ENCODE measurements at places on chromosomes 16 and 17. TPM values are rescaled to one million over a fixed set of nuclear protein-coding genes. Genes with fewer than 3 reads are reported as not detected.

DNA sequence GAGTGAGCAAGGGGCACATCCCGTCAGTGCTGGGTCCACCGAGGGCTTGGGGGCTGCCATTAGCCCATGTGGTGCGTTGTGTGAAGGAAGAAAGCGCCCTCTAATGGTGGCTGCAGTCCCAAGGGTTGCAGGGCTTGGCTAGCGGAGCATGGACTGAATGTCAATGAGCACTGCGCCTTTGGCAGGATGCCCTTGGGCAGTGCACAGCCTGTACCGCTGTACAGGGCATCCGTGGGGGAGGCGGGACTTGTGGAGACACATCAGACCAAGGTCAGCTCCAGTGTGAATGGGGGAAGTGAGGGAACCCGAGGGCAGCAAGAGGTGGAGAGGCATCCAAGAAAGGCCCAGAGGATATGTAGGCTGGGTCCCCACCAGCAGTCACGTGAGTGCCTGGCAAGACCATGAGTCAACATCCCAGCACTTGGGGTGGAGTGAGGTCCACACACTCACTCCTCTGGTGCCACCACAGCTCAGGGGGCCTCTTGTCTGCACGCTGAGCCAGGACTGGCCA, 75.5 kb upstream of the MED9 start:
- no peak for DNase-seq
- H3K4me1 ChIP-seq: peaks cover 76% of the 10 kb centered on the region
- H3K27ac ChIP-seq: no peak overlapping the region
- no peaks in the 10 kb centered on the region for H3K36me3 ChIP-seq

GRCh38 chr17:67680445-67681224, 37.1 kb upstream of the NOL11 start:
- no peak overlapping the region for H3K4me3 ChIP-seq
- H3K36me3 ChIP-seq: no peaks in the 10 kb centered on the region
- no peak for DNase-seq
- peak overlapping the region; percentile 15 for H3K27ac ChIP-seq
- H3K4me1 ChIP-seq: peaks cover 5% of the 10 kb centered on the region

GRCh38 chr17:59423903-59424302, 92.4 kb downstream of the YPEL2 start:
- H3K36me3 ChIP-seq: no peaks in the 10 kb centered on the region
- DNase-seq: no peak
- no peak overlapping the region for H3K27ac ChIP-seq
- no peak overlapping the region for H3K4me3 ChIP-seq
- H3K27me3 ChIP-seq: no peaks in the 10 kb centered on the region

- DNase-seq: no peak
- peaks cover 5% of the 10 kb centered on the region for H3K27me3 ChIP-seq
- H3K4me3 ChIP-seq: no peak overlapping the region
- H3K4me1 ChIP-seq: no peaks in the 10 kb centered on the region
- no peaks in the 10 kb centered on the region for H3K36me3 ChIP-seq
These were observed 7.3 kb downstream of the CDH11 start for GRCh38 chr16:65114527-65114926.

DNA sequence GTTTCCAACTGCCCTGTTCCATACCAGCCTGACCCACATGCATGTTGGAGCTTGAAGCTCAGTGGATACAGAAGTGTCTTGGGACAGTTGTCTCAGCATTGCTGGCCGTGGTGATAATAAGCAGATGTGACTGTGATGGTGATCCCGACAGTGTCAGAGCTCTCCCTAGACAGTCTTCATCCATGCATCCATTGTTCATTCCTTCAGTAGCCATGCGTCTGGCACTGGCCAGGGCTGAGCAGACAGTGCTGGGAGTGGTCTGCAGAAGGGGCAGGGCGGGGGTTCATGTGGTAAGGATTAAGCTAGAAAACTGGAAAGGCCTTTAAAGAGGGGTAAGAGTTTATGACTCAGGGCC, 68.1 kb downstream of the GNAO1 start:
- no peak overlapping the region for H3K27ac ChIP-seq
- H3K4me3 ChIP-seq: no peak overlapping the region
- DNase-seq: no peak

DNA sequence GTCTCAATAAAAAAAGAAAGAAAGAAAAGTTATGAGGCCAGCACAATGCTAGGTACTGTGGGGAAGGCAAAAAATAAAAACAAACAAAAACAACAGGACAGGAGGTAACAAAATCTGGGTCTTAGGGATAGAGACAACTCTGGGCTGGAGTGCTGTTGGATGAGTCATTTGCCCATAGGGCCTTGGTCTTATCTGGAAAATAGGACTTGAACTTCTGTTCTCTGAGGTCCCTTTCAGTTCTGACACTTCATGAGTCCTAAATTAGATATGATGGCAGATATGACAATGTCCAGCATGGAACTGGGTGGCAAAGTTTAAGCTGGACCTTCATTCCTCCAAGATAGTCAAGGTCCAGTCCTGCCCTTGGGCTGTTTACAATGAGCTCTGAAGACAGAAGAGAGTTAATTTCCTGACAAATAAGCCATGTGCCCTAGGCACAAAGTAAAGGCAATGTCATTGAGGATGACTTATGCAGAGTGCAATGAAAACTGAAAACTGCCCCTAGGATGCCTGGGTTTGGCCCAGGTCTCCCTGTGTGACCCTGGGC, 8.9 kb upstream of the HDAC5 start:
- H3K27ac ChIP-seq: no peak overlapping the region
- H3K4me1 ChIP-seq: no peaks in the 10 kb centered on the region
- H3K4me3 ChIP-seq: no peak overlapping the region
- H3K36me3 ChIP-seq: no peaks in the 10 kb centered on the region
- no peak for DNase-seq

GRCh38 chr17:39167476-39167875, 1.5 kb upstream of the ARL5C start:
- H3K27ac ChIP-seq: peak overlapping the region; percentile 31
- H3K27me3 ChIP-seq: peaks cover 17% of the 10 kb centered on the region
- peaks cover 18% of the 10 kb centered on the region for H3K4me1 ChIP-seq
- no peaks in the 10 kb centered on the region for H3K36me3 ChIP-seq
- no peak for DNase-seq

- peaks cover 24% of the 10 kb centered on the region for H3K36me3 ChIP-seq
- no peak for DNase-seq
- H3K27ac ChIP-seq: no peak overlapping the region
- H3K4me1 ChIP-seq: peaks cover 20% of the 10 kb centered on the region
These were observed 12.9 kb upstream of the TACO1 start for GRCh38 chr17:63587770-63588169.

GRCh38 chr16:88599092-88599733, 29.0 kb downstream of the ZC3H18 start:
- peaks cover 10% of the 10 kb centered on the region for H3K36me3 ChIP-seq
- no peaks in the 10 kb centered on the region for H3K27me3 ChIP-seq
- H3K4me3 ChIP-seq: no peak overlapping the region

GRCh38 chr17:73482251-73482716, 162.0 kb downstream of the SDK2 start:
- no peaks in the 10 kb centered on the region for H3K4me1 ChIP-seq
- H3K4me3 ChIP-seq: no peak overlapping the region

- DNase-seq: no peak
- no peaks in the 10 kb centered on the region for H3K27me3 ChIP-seq
- H3K27ac ChIP-seq: no peak overlapping the region
These were observed 43.7 kb downstream of the CDC27 start for GRCh38 chr17:47145351-47145750.

DNA sequence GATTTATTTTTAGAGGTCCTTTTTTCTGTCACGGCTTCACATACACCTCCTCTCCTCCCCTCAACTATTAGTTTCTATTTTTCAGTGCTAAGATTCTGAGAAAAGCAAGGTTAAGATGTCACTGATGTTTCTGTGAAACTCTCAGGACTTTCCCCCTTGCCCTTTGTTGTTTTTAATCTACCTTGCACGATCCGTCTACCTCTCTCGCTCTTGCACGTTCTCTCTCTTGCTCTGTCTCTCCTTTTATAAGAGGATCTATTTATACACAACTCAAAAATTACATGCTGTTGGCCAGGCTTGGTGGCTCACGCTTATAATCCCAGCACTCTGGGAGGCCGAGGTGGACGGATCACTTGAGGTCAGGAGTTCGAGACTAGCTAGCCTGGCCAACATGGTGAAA, 43.6 kb downstream of the RPA1 start:
- no peaks in the 10 kb centered on the region for H3K36me3 ChIP-seq
- DNase-seq: no peak
- peaks cover 21% of the 10 kb centered on the region for H3K4me1 ChIP-seq
- H3K27me3 ChIP-seq: no peaks in the 10 kb centered on the region

DNA sequence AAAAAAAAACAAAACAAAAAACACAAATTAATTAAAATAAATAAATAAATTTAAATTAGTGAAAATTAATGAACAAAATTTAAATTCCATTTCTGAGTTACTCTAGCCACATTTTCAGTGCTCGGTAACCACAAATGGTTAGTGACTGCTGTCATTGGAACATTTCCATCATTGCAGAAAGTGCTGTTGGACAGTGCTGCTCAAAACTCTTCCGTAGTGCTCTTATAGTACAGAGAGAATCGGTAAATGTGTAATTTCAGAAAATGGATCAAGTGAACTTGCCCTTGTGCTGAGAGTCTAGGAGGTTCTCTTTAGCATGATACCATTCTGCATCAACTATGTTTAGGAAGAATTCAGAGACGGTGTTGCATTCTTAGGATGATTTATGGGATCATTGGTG, 23.7 kb downstream of the ZNRF1 start:
- no peaks in the 10 kb centered on the region for H3K27me3 ChIP-seq
- peaks cover 14% of the 10 kb centered on the region for H3K36me3 ChIP-seq
- H3K4me1 ChIP-seq: peaks cover 6% of the 10 kb centered on the region
- no peak overlapping the region for H3K4me3 ChIP-seq
- DNase-seq: no peak
- H3K27ac ChIP-seq: no peak overlapping the region

DNA sequence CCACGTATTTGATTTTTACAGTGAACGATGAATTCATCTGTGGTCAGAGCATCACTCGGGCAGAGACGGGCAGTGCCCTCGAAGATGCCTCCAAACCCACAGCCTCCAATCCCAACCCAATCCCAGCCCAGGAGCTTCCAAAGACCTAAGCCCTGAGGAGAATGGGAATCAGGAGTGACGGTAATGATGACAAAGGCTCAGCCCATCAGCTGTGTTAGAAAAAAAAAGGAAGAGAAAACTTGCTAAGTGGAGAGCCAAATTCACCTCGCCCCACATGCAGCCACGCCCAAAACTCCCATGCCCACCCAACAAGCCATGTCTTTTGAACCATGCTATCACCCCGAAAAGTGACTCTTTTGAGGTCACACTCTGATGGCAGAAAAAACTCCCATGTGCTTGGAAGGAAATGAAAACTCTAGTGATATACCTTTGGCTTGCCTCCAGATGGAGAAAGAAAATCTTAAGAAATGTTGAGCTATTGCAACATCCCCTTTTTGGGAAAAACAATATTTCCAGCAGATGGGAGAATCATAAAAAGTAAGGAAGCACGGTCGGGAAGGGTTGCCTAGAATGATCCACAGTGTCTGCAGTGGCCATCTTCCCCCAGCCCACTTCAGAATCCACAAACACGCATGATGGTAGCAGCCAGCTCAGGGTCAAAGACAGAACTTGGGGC, 37.7 kb downstream of the XYLT1 start:
- DNase-seq: no peak
- no peak overlapping the region for H3K27ac ChIP-seq
- H3K36me3 ChIP-seq: peaks cover 4% of the 10 kb centered on the region
- H3K4me1 ChIP-seq: peaks cover 17% of the 10 kb centered on the region
- H3K4me3 ChIP-seq: no peak overlapping the region
- no peaks in the 10 kb centered on the region for H3K27me3 ChIP-seq

TPPP3 gene
- not detected for total RNA-seq

TSNAXIP1 gene
- total RNA-seq: 1.0 TPM

RIPOR1 gene
- 57.2 TPM for total RNA-seq

MYCBPAP gene
- total RNA-seq: 2.6 TPM

KRT32 gene
- not detected for total RNA-seq

SGCA gene
- total RNA-seq: not detected

CLEC3A gene
- total RNA-seq: not detected

DPEP3 gene
- total RNA-seq: 3.1 TPM

PLEKHG4 gene
- total RNA-seq: 39.1 TPM

TTYH2 gene
- 9.6 TPM for total RNA-seq

ZCCHC14 gene
- 29.5 TPM for total RNA-seq

CACNG5 gene
- not detected for total RNA-seq

AKAP10 gene
- total RNA-seq: 70.7 TPM

FOXF1 gene
- total RNA-seq: not detected

AATK gene
- total RNA-seq: not detected

GUCY2D gene
- total RNA-seq: not detected

Data from naive thymus-derived CD8-positive, alpha-beta T cell (primary cell).